ENCODE measurements at places on chromosomes 5 and 9.

DNA sequence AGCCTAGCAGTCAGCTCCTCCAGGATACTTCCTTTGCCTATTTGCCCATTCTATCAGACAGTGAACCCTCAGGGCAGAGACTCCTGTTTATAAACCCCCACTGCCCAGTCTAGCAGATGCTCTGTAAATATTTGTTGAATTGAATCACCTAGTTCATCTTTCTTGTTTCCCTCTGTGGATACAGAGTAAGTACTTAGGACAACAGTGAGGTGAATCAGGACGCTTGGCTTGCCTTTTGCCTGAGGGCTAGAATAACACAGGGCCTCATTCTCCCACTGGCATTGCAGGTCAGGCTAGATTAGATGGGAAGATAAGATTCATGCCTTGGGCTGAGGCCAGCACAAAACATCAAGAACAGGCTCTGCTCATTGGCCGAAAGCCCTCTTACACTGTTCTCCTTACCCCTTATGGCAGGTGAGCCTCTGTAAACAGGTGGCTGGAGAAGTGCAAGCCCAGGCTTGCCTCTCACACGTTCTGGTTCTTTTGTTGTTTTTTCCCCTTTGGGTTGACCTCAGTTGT lies 22.2 kb downstream of the TNFSF8 start:
- DNase-seq, result no peak

GRCh38 chr5:19866090-19866450 lies 121.9 kb downstream of the CDH18 start:
- no peak for DNase-seq

GRCh38 chr5:175555168-175555785 lies 76.9 kb downstream of the SFXN1 start:
- no peak for DNase-seq

- DNase-seq, result no peak
Observed at GRCh38 chr9:36486933-36487481, 85.7 kb upstream of the MELK start.

DNA sequence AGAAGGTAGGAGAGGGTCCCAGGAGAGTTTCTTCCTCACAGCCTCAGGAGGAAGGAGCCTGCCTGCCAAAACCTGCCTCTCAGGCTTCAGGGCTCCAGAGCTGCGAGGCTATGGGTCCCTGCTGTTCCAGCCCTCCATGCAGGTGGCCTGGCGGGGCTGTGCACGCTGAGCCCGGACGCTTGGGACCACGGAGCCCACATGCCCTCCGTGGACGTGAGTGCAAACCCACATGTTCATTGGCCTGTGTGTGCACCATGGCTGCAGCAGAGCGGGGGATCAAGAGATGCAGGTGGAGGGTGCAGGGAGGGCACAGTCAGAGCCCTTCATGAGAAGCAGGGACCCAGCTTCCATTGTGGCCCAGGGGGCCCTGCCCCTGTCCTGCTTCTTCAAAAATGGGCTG lies 287.3 kb downstream of the IRX2 start:
- DNase-seq, result no peak

DNA sequence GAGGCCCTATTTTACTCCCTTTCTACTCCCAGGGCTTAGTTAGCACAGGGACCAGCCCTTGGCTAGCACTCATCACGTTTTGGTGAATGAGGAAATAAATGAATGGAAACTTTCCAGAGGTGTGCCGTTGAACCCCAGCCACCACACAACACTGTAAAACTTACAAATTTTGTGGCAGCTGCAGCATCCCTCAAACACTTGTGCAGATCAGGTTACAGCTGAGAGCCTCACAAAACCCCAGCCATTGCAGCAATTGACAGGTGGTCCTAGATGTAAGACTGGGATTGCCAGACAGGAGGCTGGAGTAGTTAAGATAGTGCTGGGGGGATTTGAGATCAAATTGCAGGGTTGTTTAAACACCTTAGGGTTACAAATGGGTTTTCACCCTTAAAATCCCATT lies 482.2 kb upstream of the KIF2A start:
- no peak for DNase-seq

DNA sequence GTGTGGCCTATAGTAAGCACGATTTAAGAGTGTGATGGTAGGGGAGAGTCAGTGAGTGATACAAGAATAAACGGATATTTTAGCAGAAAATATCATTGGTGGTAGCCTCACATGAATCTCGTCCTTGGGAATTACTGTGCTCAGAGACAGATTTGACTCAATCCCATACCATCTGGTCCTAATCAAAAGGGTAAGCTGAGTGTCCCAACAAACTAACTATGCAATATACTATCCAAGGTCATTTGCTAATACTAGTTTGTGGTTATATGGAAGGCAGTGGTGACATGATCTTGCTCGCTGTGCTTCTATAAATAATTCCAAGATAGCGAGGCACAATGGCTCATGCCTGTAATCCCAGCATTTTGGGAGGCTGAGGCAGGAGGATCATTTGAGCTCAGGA lies 103.2 kb downstream of the TRPM6 start:
- DNase-seq, result no peak

GRCh38 chr5:68711293-68712200 lies 382.3 kb upstream of the SLC30A5 start:
- no peak for DNase-seq

- DNase-seq, result no peak
Observed at GRCh38 chr9:32142074-32142473, 242.4 kb upstream of the ACO1 start.

DNA sequence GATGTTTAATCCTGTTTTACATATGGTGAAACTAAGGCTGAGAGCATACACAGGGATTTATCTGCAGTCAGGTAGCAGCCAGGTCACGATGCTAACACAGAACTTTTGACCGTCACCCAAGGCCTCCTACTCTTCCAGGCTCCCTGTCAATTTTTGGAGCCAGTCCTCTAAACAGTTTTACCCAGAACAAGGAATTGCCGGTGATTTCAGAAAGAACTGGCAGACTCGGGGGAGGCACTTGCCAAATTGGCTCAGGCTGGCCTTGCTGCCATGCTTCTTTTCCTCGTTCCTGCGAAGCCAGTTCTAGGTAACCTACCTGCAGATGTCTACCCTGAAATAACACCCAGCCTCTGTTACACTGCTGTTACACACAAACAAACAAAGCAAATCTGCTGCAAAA lies 21.2 kb downstream of the GRIA1 start:
- no peak for DNase-seq

- no peak for DNase-seq
Observed at GRCh38 chr5:159362220-159362619, 31.9 kb upstream of the IL12B start.

DNA sequence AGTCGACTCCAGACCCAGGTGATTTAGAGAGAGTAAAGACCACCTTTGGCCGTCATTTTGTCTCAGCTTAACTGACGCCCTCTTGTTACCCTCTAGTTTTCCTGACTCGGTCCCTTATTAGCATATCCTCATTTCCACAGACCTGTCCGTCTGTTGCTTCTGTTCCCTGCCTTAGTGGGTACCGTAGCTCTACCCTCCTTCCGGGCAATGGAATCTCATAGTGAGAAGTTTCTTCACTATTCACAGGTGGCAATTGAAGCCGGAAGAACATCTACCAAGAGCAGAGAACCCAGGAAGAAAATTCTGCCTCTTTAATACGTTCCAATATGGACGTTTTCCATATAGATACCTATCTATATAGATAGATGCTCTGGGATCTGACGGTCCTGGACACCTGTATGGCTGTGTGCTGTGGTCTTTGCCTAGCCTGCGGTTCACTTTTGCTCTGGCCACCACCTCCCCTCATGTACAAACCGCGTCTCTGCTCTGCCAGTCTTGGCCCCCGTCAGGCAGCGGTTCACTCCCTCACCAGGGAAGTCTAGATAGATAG lies 652 bp upstream of the TMEM161B start:
- DNase-seq, result no peak

DNA sequence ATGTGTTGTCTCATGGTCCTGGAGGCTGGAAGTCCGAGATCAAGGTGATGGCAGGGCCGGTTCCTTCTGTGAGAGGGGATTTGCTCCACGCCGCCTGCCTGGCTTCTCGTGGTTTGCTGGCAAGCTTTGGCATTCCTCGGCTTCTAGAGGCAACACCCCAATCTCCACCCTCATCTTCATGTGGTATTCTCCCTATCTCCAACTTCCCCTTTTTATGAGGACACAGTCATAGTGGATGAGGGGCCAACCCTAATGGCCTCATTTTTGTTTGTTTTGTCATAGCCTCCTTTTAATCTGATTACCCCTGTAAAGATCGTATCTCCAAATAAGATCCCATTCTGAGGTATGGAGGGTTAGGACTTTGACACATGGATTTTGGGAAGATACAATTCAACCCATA lies 41.7 kb upstream of the CLK4 start:
- DNase-seq, result no peak

GRCh38 chr5:53030893-53031292 lies 41.7 kb downstream of the ITGA2 start:
- DNase-seq, result no peak

DNA sequence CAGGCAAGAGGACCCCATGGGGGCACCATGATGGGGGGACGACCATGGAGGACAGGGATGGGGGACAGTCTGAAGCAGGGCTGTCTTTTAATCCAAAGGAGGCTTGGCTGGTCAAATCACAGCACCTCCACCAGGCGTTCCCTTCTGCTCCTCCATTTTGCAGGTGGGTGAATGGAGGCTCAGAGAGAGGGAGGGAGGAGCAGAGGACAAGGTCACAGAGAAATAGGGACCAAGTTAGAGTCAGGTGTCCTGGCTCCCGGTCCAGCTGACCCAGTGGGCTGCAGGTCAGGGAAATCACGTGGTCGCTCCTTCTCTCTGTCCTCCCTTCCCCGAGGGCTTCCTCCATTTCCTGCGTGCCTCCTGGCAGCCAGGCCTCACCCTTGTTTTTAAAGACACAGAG lies 156.4 kb upstream of the SMIM23 start:
- DNase-seq, result no peak

GRCh38 chr9:88236511-88237478 lies 98.5 kb upstream of the SPATA31C2 start:
- no peak for DNase-seq

DNA sequence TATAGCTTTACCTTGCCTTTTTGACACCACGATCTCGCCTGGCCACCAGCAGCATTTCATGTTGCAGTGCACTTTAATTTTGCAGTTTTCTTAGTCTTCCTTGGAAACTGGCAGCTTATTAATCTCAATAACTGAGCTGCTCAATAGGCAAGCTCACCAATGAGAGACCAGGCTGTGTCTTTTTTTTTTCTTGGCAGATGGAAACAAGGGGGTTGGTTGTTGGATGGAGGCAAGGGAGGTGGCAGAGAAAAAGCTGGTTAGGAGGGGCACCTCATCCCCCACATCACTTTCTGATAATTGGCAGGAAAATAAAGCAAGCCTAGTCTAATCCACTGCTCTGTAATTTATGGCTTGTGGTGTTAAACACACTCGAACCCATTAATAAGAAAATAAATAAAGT lies 324.5 kb upstream of the WWC1 start:
- DNase-seq, result no peak

DNA sequence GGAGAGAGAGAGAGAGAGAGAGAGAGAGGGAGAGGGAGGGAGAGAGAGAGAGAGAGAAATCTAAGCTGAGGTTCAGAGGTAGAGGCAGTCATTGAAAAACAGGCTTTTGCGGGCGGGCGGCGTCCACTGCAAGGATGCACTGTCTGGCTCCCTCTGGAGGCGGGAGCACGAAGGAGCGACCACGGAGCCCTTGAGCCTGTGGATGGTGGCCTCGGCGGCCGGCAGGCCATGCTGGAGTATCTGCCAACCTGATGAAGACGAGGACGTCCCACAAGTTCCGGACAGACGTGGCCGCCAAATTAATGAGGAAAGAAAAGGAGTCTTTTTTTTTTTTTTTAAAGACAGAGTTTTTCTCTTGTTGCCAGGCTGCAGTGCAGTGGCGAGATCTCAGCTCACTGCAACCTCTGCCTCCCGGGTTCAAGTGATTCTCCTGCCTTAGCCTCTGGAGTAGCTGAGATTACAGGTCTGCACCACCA lies 2.2 kb upstream of the CCDC125 start:
- peak; percentile 50 for DNase-seq

DNA sequence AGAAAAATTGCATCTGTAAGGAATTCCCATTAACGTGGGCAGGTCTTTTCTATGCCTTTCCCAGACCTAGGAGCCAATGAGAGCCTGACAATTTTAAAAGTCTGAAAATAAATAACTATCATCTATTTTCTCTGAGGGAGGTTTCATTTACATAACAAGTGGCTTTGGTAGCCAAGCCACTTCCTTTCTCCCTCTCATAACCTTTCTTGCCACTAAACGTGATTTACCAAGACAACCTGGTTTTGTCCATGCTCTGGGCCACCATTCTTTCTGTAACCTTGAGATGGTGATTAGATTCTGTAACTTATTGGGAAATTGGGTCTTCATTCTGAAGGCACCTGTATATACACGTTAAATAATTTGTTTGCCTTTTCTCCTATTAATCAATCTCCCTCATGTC lies 1046.9 kb downstream of the CDH12 start:
- no peak for DNase-seq

DNA sequence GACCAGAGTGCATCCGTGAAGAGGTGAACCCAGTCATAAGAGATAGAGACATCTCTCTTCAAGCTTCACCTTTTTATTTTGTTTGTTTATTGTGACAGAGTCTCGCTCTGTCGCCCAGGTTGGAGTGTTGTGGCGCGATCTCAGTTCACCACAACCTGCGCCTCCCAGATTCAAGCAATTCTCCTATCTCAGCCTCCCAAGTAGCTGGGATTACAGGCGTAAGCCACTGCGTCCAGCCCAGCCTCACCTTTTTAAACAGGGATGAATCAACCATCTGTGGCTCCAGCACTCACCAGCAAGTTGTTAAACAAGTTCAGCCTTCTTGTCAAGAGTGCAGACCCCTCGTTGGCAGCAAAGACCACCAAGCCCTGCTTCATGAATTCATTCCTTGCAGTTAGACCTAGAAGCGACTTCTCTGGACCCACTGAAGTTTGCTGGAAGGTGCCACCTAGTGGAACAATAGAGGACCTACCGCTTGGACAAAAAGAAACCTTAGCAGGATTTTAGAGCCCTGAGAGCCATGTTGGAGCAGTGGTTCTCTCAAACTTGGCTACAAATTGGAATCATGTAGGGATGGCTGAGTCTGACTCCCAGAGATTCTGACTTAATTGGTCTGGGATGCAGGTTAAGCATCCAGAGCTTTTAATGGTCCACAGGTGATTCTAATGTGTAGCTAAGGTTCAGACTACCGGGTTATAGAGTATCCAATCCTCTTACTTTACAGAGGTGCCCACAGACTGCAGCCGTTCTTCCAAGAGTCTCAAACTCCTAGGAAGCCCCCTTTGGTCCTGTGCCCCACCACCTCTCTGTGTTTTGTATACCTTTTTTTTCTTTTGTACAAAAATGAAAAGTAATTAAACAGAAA lies 10.5 kb upstream of the GALNT10 start:
- DNase-seq, result peak; percentile 33
